GM13976 (cell line): ENCODE measurements at places on chromosomes 12 and 14.
A peak's percentile ranks its signal among the peaks of the same experiment; 100 is the strongest.

DNA sequence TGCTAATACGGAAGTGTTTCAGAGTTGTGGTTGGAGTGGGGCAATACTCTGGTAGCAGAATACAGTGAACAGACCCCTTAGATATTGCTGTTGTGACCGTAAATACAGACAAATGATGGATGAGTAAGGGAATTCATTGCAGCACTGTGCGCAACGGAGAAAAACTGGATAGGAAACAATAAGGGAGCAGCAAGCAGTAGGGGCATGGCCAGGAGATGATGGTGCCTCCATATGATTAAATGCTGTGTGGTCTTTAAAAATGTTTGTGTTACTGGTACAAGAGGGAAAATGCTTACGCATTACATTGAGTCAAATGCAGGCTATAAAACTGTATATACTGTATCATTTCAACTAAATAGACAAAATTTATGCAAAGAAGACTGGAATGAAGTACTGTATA lies 61.6 kb downstream of the EML1 start:
- no peak for DNase-seq

DNA sequence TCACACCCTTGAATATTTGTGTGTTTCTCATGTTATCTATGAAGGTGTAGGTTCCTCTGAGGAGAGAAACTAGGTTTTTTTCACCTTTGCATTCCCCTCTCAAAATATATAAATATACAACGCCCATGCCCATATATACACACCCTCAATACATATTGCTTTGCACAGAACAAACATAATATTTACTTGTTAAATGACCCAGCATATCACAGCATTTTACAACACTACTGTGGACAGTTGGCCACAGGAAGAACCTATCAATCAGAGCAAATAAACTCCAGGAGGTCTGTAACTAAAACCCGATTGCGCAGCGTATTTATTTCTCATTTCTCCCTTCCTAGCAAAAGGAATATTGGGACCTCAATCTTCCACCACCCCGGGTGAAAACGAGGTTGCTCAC lies 196.0 kb downstream of the SLC5A8 start:
- DNase-seq, result no peak

DNA sequence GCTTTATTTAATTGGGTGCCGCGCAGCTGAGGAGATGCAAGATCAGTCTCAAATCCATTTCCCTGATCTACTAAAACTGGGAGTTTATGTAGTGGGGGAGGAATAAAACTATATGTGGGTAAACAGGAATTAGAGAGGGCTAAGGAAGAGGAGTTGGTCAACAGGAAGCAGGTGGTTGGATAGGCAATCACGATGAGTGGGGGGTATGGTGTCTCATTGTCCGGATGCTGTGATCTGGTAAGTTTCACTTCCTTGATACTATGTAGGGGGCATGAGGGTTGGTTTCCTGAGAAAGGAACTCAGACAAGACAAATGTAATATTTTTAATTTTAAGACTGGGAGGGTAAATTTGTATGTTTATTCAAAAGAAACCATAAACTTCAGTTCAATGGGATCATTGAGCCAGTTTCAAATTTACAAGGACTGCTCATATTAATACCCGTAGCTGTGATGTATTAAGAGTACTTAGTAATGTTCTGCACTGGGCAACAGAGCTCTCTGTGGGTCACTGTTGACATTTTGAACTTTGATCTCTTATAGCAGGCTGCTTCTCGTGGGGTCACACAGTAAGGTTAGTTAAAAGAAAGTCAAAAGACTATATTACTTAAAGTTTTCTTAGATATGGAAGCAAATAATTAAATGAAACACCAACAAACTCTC lies 786.2 kb upstream of the FBXO33 start:
- DNase-seq, result no peak

GRCh38 chr12:14156606-14157005 lies 175.2 kb upstream of the GRIN2B start:
- no peak for DNase-seq

GRCh38 chr12:53220694-53221202 lies 11.3 kb downstream of the RARG start:
- DNase-seq, result peak; percentile 96

GRCh38 chr12:113248051-113248825 lies 27.0 kb downstream of the TPCN1 start:
- no peak for DNase-seq

- DNase-seq, result no peak
Observed at GRCh38 chr12:7637615-7638014, 28.1 kb downstream of the APOBEC1 start.

DNA sequence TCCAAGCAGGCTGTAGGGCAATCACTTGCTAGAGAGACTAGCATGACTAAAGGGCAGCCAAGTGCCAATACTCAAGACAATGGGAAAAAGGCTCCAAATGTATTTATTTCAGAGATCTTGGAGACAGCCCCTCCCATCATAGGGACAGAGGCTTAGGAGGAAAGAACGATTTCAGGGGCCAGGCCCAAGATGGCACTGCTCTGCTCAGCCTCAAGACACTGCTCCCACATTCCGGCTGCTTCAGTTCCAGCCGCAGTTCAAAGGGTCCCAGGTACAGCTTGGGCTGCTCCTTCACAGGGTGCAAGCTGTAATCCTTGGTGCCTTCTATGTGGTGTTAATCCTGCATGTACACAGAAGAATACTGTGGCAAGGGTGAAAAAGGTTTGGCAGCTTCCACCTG lies 19.4 kb upstream of the OR4K5 start:
- DNase-seq, result no peak

DNA sequence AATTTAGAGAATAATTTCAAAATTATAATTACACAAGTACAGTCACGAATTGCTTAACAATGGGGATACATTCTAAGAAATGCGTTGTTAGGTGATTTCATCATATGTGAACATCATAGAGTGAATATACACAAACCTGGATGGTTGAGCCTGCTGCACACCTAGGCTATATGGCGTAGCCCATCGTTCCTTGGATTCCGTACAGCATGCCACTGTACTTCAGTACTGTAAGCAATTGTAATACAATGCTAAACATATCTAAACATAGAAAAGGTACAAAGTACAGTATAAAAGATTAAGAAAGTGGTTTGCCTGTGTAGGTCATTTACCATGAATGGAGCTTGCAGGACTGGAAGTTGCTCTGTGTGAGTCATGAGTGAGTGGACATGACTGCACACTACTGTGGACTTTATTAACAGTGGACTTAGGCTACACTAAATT lies 286.2 kb downstream of the CACNA1C start:
- DNase-seq, result no peak

DNA sequence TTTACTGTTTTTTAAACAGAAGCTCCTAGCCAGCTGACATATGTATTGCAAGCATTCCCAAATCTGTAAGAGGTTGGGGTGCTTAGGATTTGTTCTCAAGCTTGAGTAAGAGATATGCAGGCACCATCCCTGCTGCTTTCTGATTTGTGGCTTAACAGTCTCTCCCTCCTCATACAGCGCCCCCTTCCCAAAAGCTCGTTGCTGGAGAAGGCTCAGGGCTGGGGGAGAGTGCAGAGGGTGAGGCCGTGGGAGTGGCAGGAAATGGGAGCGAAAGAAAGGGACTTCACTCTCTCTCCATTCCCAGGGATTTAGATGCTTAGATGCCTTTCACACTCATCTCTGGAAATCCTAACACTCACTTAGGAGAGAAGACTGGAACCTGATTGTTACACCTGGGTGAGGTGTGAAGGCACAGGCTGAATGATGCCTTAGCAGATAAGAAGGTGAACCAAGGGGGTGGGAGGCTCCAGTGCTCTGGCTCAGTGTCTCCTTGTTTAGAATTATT lies 172.0 kb downstream of the C12orf75 start:
- DNase-seq, result no peak

DNA sequence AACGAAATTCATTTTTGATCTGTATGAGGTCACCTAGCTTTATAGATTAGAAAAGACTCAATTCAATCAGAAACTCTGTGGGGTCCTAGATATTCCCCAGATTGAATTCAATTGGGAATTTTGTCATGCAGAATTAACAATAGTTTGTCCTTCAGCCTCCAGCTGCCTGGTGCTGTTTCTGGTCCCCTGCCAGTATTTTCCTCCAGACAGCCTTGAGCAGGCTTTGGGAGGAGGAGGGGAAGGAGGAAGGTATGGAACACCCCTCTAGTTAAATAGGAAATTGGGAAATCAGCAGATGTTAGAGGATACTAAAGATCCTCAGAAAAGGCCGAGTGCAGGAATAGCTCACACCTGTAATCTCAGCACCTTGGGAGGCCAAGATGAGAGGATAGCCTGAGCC lies 10.6 kb downstream of the GRIP1 start:
- no peak for DNase-seq

DNA sequence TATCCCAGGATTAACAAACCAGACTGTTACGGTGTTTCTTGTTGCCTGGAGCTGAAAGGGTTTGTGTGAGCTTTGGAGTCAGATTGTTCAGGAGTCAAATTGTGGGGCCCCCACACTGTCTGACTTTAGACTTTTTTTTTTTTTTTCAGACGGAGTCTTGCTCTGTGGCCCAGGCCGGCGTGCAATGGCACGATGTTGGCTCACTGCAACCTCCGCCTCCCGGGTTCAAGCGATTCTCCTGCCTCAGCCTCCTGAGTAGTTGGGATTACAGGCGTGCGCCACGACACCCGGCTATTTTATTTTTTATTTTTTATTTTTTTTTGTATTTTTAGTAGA lies 847 bp downstream of the TSFM start:
- no peak for DNase-seq

- no peak for DNase-seq
Observed at GRCh38 chr14:74754157-74754556, 9.0 kb upstream of the YLPM1 start.

DNA sequence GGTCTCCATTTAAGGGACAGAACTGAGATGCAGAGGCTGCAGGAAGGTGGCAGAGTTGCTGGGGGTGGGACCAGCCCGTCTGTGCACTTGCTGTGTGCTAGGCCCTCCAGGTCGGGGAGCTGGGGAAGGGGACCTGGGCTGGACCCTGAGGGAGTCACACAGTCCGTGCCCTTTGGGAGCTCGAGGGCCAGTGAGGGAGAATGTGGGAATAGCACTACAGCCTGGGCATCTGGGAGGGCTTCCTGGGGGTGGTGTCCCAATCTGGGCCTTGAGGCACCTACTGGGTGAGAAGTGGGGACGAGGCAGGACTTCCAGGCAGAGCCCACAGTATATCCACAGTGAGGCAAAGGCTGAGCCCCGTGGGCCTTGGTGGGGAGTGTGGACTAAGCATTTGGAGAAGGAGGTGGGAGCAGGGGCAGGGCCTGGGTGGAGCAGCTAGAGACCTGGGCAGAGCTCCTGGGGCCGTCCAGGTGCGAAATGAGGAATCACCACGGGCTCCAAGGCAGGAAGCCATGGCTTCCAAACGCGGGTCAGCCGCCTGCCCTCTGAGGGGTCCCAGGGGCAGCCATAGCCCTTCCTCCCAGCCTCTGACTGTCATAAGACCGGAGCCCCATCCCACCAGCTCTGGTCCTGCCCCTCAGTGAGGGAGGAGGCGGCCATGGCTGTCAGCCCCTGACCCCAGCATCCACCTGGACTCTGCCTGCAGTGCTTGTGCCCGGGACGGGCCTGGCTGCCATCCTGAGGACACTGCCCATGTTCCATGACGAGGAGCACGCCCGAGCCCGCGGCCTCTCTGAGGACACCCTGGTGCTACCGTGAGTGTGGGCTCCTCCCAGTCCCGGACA lies 6.6 kb downstream of the ASPG start:
- no peak for DNase-seq

DNA sequence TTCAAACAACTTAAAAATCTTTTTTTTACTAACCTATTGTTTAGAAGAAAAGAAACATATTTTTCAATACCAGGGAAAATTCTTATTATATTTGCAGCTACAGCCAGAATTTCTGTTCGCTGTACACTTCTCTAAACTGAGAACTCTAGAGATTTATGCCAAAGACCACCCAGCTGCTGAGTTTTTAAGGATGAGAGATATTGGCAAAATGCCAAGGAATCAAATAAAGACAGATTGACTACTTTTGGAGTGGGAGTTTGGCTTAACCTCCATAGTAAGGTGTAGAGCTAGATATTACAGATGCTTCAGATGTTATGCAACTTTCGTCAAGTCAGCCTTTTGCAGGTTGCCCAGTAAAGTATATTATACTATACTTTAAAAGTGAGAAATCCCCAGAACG lies 71.8 kb downstream of the TTLL5 start:
- DNase-seq, result no peak

GRCh38 chr12:100859063-100859627 lies 64.6 kb downstream of the ANO4 start:
- DNase-seq, result no peak

DNA sequence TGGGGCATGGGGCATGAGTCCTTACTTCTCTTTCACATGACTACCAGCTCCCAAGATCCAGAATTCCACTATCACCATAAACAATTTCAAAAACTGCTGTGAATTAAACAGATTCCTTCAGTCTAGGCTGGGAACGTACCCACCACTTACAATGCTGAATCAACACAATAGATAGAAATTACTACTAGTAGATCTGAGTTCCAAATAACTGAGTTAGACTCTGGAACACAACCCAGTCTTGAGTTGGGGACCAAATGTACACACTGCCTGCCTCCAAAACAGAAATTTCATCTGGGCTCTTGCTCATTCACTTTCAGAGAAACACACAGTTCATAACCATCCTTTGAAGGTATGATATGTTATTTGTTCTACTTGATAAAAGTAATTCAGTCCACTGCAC lies 8.9 kb downstream of the CORO1C start:
- no peak for DNase-seq

DNA sequence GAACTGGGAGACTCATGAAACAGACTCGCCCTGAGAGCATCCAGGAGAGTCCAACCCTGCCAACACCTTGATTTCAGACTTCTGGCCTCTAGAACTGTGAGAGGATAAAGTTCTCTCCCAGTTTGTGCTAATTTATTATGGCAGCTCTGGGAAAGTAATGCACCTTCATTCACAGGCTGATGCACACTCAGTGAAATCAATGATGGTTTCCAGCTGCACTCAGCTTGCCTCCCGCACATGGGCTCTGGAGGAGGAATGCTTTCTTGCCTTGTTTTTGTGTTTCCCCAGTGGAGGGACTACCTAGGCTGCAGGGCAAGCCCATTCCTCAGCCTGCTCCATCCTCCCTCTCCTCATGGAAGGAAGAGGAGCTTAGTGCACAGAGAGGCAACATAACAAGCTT lies 45.7 kb downstream of the TMEM132C start:
- DNase-seq, result no peak

DNA sequence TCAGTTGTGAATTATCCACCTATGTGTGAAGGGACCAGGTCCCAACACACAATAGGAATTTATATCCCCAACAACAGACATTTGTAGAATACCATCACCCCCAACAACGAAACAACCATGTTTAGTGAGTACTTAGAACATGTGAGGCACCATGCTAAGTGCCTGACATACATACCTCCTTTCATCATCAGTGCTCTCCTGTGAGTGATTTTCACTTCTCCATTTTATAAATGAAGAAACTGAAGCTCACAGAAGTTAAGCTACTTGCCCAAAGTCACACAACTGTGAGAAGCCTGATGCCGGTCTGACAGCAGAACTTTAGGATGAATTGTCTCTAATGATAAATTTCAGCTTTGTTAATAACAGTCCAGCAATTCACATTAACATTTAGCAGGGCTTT lies 35.4 kb downstream of the SPTB start:
- DNase-seq, result peak; percentile 53

DNA sequence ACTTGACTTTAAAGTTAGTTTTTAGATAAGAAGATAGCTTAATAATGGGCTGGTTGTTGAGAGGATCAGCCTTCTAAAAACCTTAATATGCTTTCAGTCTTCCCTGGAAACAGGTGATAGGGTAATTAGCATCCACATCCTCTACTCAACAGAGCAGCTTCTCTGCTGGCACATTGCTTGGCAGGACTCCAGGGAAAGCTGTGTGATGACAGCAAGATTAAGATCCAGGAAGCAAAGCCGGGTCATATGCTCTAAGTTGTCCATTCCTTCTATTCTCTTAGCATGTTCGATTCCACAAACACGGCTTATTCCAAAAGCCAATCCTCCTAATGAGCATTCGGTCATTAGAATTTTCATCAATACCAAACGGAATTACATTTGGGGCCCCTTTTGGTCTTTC lies 87.0 kb downstream of the HMGA2 start:
- DNase-seq, result no peak
